ENCODE measurements at places on chromosomes 6 and 20.
A peak's percentile ranks its signal among the peaks of the same experiment; 100 is the strongest.

GRCh38 chr6:43221046-43221972 is 8.0 kb downstream of the DNPH1 start:
- no peak for DNase-seq

DNA sequence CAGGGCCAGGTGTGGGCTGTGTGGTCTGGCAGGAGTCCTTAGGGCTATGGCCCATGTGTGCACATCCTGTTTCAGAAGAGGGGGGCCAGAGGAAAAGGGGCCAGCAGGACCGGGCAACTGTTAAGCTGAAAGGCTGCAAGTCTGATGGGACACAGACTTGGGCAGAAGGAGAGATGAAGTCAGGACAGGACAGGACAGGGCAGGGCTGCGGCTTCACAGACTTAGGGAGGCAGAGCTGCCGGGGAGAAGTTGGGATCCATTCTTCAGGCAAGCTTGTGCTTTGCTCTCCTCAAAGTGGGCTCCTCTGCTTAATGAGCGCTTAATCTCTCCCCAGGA is 28.7 kb downstream of the MOCS1 start:
- DNase-seq = no peak

DNA sequence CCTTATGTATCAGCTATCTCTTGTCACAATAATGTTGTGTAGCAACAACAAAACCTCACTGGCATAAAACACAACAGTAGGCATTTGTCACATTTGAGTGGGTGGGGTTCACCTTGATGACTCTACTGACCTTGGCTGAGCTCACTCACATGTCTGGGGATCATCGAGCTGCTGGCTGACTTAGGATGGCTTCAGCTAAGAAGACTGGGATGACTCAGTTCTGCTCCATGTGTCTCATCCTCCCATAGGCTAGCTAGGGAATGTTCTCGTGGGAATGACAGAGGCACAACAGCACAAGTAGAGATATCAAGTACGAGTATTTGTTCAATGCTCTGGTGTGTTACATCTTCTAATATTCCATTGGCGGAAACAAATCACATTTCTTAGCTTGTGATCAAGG is 167.9 kb downstream of the PLCB1 start:
- no peak for DNase-seq

DNA sequence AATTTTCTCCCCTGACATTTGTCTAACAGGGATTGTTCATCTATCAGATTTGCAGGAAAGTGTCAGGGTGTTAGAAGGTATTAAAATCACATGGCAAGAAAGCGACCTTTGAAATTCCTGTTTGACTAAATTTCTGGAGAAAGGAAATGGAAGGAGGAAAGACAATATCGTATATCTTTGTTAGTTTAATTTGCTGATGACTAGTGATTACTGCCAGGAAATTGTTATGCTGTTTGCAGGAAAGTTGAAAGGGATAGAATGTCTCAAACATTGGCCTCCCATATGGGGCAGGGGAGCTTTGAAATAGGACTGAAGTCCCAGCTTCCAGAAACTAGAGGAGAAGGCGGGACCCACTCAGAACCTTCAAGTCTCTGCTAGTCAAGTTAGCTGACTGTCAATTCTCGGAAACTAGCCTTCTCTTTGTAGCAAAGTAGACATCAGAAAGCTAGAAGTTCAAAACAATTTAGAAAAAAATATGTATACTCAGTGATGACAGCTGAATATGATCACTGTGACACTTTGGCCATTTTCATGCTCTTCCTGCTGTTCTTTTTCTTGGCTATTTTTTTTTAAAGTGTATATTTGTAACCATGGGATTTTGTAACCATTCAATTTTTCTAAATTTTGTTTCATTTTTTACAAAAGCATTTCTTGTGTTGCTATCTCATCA is 53.4 kb upstream of the RALGAPA2 start:
- no peak for DNase-seq

GRCh38 chr6:78599526-78599925 is 267.8 kb upstream of the IRAK1BP1 start:
- DNase-seq = no peak

DNA sequence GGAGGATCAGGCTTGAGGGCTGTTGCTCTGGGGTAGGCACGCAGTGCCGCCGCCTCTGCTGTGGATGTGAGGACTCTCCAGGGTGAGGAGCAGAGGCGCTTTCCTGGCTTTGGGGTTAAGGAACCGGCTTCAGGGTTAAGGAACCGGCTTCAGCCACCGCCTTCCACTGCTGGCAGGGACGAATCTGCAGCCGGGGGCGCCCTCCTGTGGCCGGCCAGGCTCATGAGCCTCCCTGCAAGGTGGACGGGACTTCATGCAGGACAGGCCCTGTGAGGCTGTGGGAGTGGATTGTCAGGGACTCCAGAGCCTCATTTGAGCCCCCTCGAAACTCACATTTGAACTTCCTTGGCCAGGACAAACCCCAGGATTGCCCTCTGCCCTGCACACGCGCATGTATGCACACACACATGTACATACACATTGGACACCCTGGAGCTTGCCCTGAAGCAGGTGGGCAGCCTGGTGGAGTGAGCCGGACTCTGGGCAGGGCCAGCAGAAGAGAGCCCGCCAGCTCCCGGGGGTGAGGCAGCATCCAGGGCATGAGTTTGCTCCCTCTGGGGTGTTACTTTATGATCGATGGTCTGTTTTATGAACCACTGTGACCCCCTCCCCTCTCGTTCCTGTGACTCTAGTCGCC is 146.9 kb downstream of the PHACTR3 start:
- peak; percentile 57 for DNase-seq

GRCh38 chr6:52074155-52074554 is 13.3 kb downstream of the PKHD1 start:
- no peak for DNase-seq

- peak; percentile 25 for DNase-seq
These were observed 11.4 kb downstream of the KCNK17 start for GRCh38 chr6:39302669-39303424.

GRCh38 chr6:110352563-110353262 is 5.4 kb downstream of the METTL24 start:
- no peak for DNase-seq

GRCh38 chr20:35601990-35602389 is 13.6 kb upstream of the SPAG4 start:
- no peak for DNase-seq

Data from amygdala (tissue), 56 donors.